GM19239 (cell line): ENCODE measurements at places on chromosomes 6 and 20.

DNA sequence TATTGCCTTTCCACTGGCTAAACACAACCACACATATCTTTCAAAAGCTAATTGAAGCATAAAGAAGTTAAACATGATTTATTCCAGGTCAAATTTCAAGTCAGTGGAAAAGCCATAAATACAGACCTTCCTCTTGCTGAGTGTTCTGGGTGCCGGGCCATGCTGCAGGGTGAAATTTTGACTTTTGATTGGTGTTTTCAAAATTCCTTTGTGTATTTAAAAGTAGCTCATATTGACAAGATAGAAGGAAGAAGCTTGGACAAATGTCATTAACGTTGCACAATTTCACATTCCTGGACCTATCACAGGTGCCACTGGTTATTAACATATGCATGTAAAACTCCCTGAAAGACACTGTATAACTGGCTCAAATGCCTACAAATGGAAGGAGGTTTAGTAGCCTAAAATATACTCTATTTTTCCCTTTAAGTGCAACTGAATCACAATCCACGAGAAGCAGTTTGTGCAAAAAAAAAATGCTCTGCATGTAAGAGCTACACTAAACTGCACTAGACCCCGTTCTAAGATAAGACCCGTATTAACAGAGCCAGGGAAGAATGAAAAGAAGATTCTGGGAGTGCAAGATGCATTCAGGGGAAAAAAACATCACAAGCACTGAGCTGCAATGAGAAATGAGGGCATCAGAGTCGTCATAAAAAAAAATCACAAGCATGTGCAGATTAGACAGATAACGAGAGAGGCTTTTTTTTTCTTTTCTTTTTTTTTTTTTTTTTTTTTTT lies 30.4 kb downstream of the ATXN1 start:
- DNase-seq: no peak

DNA sequence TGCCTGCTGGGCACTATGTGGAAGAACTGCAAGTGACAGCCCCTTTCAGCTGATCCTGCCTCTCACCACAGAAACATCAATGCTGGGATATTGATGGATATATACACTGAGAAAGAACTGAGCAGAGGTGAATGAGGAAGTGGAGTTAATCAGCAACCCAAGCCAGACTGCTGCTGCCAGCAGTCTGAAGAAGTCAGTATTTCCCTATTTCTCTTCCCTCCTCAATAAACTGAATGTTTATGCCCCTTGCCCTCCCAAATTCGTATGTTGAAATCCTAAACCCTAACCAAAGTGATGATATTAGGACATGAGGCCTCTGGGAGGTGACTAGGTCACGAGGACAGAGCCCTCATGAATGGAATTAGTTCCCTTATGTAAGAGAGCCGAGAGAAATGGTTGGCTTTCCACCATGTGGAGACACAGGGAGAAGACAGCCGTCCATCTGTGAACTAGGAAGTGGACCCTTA lies 76.3 kb downstream of the CDK19 start:
- peak; percentile 8 for DNase-seq

- no peak for DNase-seq
Measured at GRCh38 chr20:23596579-23597250, 9.0 kb downstream of the CST9 start.

- peak; percentile 66 for DNase-seq
Measured at GRCh38 chr6:131199568-131200272, 64.5 kb downstream of the AKAP7 start.

DNA sequence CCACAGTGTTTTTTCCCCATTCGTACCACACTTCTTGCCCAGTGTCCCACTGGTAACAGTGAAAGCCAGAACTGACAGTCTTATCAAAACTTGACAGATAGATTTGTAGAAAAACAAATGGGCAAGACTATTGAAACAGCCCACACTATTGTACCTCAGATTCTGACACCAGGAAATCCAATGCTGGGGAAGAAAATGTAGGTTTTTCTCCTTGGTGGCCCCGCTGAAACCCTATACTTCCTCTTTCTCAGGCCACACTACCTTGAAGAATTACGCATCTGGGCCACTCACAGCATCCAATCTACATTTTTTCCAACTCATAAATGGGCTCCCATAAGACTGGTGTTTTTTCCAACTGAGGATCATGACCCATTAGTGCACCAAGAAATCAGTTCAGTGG lies 90.9 kb upstream of the HDDC2 start:
- no peak for DNase-seq

GRCh38 chr6:160028487-160029275 lies 59.8 kb downstream of the IGF2R start:
- no peak for DNase-seq

GRCh38 chr6:90080876-90081481 lies 186.7 kb downstream of the GJA10 start:
- DNase-seq: no peak

DNA sequence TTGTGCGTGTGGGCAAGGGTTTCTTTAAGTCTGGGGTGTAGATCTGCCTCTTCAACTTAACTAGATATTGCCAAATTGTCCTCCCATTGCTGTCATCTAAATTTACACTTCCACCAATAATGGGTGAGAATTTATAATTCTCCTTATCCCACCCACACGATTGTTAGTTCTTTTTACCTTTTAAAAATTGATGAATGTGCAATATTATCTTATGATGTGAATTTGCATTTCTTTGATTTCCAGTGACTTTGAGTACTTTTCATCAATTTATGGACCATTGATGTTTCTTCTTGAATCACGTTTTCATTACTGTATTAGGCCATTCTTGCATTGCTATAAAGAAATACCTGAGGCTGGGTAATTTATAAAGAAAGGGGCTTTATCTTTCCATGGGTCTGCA lies 17.2 kb upstream of the TPD52L1 start:
- DNase-seq: no peak

DNA sequence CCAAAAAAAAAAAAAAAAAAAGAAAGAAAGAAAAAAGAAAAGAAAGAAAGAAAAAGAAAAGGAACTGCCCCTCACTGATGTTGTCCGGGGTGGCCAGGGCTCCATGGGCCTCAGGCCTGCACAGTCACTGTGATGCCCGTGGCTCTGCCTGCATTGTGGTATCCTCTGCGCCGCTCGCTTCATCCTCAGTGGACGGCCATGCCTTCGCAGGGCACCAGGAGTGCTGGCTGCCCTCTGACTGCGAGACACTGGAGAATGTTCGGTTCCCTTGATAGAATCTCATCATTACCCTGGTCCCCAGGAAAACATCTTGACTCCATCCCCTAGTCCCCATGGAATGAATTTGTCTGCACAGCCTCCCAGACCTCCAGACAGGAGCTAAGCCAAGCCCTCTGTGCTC lies 61.7 kb downstream of the TMEM242 start:
- no peak for DNase-seq

DNA sequence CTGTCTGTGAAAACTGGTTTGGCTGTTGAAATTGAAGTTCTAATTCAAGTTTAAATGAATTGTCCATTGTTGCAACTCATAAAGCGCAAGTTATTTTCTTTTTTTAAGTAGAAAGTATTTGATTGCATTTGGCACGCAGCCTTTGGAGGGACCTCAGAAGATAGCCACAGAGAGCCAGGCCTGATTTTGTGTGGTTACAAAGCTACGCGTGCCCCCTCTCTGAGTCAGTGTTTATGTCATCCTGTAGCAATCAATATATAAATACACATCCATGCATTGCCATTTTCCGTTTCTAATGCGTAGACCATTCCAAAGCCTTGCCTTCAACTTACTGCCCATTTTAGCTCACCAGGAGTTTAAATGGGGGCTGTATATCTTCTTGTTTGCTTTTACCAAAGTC lies 173.2 kb downstream of the TMEM242 start:
- no peak for DNase-seq

- no peak for DNase-seq
Measured at GRCh38 chr6:121482004-121482693, 46.7 kb downstream of the GJA1 start.
